ENCODE measurements at places on chromosomes 3 and 15.

GRCh38 chr15:56059716-56060115, 66.3 kb upstream of the NEDD4 start:
- no peak for DNase-seq

GRCh38 chr15:66569461-66570137, 3.8 kb upstream of the LCTL start:
- no peak for DNase-seq

DNA sequence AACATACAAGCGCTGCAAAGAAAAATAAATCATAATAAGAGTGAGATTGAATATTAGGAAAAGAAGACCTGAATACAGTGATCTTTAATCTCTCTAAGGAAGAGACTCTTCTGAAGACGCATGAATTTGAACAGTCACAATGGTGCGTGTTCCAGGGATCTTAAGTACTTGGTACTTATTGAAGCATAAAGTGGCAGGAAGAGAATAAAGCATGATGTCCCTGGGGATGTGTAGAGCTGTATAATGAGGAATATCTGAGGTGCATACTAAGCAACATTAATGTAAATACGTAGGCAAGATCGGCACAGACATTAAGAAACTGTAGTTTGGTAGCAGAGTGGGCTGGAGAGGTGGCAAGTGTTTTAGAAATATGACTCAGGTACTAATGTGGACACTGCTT, 246.2 kb upstream of the MCTP2 start:
- DNase-seq, result no peak

DNA sequence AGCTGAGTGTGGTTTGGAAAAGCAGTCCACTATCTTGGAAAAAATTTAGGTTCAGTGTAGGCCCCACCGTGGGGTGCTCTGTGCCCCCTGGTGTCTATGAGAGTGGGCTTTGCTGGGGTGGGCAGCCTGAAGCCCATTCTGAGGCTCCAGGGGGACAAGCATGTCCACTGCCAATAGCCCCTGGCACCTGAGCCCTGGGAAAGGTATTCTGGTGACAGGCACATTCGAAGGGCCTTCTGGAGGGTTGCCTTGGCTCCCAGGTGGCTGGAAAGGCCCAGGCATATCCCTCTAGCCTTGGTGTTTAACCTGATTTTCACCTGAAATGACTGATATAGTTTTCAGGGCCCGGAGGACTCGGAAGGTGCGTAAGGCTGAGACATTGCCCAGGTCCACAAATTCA, 36.1 kb downstream of the SCN5A start:
- DNase-seq, result no peak

Measured in activated CD8-positive, alpha-beta memory T cell treated with anti-CD3 and anti-CD28 coated beads for 1 hour (primary cell).